GM12892 (cell line): ENCODE measurements at places on chromosomes 1 and 21.

DNA sequence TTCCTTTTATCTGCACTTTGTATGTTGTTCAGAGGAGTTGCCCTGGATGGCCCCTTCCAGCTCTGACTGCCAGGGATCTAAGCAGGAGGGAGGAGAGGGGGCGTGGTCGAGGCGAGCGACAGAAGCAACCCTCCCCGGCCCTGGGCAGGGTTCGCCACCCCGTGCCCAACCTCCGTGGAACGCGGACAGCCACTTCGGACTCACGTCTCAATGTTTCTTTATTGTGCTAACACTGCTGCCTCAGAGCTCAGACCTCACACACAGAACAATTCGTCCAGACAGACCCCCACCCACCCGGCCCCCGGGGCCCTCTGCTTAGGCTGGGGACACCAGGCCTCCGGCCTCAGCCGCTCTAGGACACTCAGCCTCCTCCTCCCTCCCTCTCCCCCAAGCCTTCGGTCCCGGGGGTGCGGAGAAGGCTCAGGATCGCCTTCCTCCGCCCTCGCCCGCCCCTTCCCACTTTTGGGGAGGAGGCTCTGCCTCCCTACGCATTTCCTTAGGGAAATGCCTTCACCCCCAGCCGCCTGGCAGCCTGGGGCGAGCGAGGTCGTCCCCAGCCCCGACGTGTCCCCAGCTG, 8.3 kb downstream of the VSIG8 start:
- DNase-seq: no peak

GRCh38 chr21:34819357-34819999, 150.7 kb downstream of the CLIC6 start:
- no peak for DNase-seq

DNA sequence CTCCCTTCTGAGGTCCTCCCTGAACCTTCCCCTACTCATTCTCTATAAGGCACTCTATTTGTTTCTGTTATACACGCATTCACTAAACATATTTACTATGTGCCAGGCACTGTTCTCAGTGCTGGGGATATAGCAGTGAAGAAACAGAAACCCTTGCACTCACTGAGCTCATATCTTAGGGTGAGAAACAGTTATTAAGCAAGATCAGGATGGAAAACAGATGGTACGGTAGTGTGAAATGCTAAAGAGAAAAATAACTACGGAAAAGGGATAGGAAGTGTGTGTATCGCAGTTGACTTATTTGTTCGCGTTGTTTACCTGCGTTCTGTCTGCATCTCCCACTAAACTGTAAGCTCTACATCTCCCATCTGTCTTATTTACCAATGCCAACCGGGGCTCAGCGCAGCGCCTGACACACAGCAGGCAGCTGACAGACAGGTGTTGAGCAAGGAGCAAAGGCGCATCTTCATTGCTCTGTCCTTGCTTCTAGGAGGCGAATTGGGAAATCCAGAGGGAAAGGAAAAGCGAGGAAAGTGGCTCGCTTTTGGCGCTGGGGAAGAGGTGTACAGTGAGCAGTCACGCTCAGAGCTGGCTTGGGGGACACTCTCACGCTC, 572 bp downstream of the CYB5RL start:
- DNase-seq: no peak

GRCh38 chr1:199308349-199308846, 669.6 kb downstream of the PTPRC start:
- DNase-seq: no peak

GRCh38 chr21:35026153-35026500, 23.0 kb downstream of the RUNX1 start:
- no peak for DNase-seq

GRCh38 chr1:33143176-33143575, 38.7 kb downstream of the TRIM62 start:
- no peak for DNase-seq

DNA sequence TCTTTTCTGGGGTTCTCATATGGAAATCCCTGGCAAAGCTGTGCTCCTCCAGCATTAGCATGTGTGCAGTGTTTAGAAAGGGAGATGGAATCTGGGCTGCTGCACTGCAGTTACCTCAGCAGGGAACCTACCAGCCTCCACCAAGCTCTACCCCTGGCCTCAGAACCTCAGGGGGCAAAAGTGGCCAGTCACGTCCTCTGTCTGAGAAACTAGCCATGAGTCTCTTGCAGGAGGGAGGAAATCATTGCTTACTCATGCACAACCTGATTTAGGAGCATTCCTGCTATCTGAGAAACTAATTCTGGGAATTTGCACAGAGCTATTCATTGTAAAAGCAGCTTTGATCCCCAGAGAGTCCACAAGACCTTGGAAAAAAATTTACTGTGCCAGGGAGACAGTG, 80.6 kb upstream of the IPO9 start:
- no peak for DNase-seq

DNA sequence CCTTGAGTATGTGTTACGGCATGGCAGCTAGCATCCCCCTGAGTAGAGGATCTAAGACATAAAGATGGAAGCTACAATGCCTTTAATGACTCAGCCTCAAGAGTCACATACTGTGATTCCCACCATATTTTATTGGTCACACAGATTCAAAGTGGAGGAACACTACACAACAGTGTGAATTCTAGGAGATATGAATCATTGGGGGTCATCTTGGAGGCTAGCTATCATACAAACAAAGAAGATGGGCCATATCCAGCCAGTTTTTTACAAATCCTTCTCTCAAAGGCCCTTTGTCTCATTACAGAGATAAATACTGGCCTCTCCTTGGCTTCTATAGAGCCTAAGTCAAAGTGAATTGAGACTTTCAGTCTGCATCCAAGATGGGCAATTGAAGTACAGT, 177.0 kb downstream of the TBX15 start:
- no peak for DNase-seq

DNA sequence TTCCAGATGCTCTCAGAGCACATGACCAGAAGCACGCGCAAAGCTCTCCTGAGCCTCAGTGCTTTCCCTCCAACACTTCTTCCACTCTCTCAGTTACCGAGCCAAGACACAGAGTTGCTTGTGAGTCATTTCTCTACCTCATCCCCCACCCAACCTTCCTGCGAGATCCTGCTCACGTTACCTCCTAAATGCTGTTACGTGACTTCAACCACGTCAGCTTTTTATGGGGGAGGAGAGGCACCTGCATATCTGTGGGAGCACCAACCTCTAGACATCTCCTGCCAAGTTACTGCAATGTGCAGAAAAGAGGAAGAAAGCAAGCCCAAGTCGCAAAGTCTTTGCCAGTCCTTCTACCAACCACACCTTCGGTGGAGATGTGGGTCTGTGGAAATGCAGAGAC, 27.2 kb upstream of the ERG start:
- no peak for DNase-seq

DNA sequence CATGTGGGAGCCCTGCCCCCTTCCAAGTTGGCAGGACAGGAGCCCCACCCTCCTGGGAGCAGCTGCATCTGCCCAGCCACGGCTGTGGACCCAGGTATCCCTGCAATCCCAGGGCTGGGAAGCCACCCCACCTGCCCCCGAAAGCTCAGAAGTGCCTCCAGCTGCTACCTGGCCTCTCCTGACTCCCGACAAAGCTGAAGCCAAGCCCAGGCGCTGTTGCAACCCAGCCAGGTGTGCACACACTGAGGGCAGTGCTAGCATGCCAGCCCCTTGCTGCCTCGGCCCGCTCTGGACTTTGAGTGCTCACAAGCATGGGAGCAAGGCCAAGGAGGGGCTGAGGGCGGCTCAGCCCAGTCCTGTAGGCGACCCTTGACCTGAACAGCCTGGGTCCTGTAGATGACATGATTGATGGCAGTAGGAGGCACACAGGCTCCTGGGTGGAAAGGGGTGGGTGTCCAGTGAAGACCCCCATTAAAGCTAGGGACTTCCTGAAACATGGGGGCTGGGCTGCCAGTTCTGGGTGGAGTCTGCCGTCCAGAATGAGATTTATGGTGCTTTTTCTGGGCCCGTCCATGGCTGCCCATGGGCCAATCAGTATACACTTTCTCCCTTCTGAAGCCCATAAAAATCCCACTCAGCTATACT, 2.8 kb upstream of the SSU72 start:
- no peak for DNase-seq

GRCh38 chr1:24414775-24415333, 748 bp upstream of the NIPAL3 start:
- DNase-seq: no peak

- DNase-seq: no peak
Observed at GRCh38 chr1:228043281-228043848, 36.6 kb downstream of the WNT3A start.

DNA sequence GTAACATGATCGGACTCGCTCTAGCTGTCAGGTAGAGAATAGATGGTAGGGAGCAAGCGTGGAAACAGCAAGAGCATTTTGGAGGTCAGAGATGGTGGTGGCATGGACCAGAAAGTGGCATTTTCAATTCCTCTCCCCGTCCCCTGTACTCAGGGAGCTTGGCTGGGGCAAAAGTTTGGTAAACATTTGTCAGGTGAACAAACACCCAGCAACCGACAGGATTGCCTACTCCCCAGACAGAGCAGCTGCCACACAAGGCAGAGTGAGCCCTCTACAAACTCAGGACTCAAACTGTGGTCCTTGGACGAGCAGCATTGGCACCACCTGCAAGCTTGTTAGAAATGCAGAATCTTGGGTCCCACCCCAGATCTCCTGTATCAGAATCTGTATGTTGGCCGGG, 14.3 kb downstream of the PTAFR start:
- no peak for DNase-seq

DNA sequence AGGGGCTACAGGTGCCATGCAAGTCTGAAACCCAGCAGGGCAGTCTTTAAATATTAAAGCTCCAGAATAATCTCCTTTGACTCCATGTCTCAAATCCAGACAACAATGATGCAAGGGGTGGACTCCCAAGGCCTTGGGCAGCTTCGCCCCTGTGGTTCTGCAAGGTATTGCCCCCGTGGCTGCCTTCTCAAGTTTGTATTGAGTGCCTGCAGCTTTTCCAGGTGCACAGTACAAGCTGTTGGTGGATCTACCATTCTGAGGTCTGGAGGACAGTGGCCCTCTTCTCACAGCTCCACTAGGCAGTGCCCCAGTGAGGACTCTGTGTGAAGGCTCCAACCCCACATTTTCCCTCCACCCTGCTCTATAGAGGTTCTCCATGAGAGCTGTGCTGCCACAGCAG, 3.7 kb upstream of the MROH9 start:
- no peak for DNase-seq

DNA sequence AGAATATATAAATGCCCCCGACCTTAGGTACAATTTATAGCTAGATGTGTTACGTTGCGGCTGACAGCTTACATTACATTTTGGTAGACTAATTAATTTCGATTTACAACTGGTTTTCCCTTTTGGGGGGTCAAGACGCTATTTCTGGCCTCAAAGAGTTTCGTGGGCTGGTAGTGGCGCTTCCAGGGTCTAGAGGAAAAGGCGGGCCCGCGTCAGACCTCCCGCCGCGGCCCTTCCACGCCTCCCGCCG, 391 bp downstream of the IFT25 start:
- DNase-seq: no peak

DNA sequence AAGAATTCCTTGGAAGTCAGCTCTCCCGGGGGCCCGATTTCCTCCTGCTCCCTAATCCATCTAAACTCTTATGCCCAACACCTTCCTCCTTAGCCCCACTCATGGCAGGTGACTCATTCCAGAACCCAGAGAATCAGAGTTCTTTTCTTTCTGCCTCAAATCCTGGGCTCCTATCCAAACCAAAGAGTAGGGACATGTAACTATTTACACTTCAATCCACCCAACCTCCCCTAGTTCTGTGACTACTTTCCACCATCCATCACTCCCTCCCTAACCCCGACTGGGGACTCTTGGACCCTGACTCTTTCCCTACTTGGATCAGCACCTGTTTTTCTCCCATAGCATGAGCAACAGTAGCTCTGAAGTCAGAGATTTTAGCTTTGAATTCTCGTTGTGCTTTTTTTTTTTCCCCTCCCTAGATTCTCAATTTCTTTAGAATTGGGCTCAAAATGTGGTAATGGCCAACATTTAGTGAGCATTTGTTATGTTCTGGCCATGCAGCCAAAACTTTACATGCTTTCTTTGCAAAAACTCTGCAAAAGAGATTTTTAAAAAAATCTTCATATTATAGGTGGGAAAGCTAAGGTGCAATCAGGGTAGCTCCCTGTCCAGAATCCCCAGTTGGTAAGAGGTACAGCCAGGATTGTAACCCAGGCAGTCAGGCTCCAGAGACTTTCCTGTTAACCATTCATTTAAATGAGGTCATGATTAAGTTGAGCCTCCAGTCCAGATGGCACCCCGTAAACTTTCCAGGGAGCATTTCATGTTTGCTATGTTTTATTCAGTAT, 7.5 kb upstream of the CYP4A11 start:
- DNase-seq: no peak

DNA sequence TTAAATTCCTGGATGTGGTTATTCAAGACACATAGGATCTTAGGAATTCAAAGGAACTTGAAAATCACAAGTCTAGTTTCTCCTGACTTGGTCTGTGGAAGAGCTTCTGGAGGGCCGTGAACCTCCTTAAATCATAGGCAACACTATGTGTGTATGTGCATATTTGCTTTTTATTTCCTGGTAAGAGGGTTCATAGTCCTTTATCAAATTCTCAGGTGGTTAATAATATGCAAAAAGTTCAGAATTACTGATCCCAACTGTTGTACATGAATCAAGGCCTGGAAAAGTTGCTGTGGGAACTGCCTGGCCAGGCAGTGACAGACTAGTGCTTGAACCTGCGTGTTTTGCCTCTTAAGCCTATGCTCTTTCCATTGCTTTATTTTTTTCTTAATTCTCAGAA, 12.9 kb downstream of the MTR start:
- no peak for DNase-seq

DNA sequence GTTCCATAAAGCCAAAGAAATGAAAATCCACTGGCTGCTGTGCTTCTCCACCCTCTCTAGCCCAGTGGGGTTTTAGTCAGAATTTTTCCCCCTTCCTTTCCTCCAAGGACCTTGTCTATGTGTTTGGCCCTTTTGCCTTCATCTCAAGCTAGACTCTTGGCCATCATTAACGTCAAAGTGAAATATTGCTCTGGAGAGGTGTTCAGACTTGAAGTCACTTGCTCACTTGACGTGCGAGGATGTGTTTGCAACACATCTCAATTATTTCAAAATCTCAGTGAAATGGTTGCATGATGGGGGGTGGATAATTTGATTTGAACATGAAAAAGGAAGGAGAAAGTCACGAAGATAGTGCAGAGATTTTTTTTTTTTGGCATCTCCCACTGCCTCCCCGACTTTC, 13.6 kb downstream of the EVA1C start:
- DNase-seq: no peak

GRCh38 chr1:87428367-87428766, 99.7 kb downstream of the LMO4 start:
- DNase-seq: no peak

DNA sequence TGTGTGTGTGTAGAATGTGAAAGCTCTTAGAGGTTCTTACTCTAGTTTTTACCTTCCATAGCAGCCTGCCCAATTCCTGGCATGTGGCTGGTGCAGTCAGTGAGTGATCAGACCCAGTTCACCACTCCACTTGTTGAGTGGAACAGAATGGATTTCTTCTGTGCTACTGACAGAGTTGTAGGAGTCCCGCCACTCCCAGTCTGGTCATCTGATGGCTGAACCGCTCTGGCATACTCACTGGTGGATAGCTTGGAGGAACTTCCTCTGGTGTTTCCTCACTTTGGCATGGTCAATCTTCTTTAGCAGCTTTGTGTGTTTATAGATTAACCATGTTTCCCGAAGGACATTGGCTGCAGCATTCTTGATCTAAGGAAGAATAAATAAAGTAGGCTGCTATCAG, 106.7 kb upstream of the ADAR start:
- DNase-seq: no peak

GRCh38 chr1:6183520-6183989, 3.4 kb upstream of the CHD5 start:
- no peak for DNase-seq

- DNase-seq: no peak
Observed at GRCh38 chr1:31198150-31198549, 41.5 kb downstream of the NKAIN1 start.
